ENCODE measurements at places on chromosomes 4 and X.

GRCh38 chrX:11531226-11531625 lies 134.5 kb downstream of the ARHGAP6 start:
- no peak for DNase-seq

GRCh38 chrX:44506678-44507077 lies 36.0 kb downstream of the FUNDC1 start:
- DNase-seq: no peak

GRCh38 chrX:41337140-41337539 lies 3.2 kb downstream of the DDX3X start:
- no peak for DNase-seq

DNA sequence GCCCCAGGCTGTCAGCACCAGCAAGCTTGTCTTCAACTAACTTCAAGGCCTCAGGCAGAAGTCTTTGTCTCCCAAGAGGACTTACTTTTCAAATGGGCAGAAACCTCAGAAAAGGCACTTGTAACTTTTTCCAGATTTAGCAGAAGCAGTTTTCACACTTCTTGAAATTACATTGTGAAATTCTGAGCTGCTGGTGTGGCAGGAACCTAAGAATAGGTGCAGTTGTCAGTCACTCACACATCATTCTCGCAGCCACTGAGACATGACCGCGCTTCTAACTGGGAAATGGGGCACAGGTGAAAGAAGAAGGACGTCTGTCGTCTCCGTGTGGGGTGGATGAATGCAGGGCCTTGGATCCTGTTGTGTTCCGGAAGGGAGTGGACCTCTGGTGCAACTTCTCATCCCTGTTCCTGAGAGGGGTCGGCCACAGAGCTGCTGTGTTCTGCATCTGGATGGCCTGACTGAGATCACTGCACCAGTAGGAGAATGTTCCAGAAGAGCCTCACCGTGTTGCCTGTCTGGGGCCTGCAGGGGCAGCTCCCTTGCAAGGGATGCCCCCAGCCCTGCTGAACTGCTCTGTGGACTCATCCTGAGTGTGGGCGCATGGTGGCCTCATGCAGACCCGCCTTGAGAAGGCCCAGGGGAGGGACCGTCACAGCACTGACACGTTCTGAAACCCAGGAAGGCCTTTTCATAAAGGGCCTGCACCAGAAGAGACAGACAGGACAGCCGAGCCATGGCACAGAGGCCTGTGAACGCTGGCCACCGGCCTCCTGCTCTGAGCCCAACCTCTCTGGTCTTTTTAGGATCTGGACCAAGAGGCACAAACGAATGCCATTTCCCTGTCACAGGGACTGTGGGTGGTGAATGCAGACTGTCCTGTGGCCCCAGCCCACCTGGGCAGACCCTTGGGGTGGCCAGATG lies 18.7 kb downstream of the NAT8L start:
- DNase-seq: no peak

DNA sequence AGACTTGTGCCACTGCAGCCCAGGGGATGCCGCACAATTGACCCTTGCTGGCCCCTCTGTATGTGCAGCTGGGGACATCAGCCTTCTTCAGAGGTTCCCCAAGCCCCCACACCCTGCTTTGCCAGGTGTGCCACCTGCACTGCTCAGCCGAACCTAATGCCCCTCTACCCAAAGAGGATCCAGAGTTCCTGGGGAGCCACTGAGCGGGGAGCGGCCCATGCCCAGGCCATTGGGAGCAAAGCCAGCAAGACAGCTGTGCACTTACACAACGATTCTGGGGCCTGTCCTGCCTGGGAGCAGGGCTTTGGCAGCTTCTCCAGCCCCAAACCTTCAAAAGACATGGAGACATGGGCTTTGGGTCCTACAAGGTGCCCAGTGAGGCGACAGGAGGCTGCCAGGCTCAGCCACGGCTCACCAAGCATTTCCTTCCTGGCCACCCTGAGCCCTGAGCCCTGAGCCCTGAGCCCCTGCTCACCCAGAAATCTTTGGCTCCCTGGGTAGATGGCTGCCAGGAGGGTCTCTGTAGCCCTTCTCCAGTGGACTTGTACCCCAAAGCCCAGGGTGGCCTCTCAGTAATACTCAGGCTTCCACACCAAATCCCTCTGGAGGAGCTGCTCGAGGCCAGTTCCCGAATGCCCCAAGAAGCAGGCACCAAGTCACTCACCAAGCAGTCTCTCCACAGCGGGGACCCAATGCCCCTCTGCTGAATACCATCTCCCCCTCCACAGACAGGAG lies 13.0 kb downstream of the PNMA6E start:
- no peak for DNase-seq

- DNase-seq: no peak
These were observed 7.6 kb upstream of the UNC5C start for GRCh38 chr4:95556207-95556859.

GRCh38 chrX:71541210-71542022 lies 8.5 kb downstream of the OGT start:
- DNase-seq: no peak
